ENCODE measurements at places on chromosomes 5 and 9.

DNA sequence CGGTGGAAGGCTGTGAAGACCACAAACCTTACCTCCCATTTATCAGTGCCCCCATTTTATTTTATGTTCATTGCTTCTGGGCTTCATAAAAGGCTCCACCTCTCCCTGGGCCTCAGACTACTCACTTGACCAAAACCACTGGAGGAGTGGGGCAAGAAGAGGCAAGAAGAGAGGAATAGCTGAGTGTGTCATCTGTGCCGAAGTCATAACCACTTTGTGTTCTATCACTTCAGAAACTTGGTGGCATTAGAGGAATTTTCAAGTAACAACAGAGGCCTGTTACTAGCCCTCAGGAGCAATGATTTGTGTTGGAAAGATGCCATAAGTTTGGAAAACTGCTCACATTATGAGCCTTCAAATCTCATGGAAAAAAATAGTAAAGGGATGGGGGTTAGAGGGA lies 88.7 kb upstream of the PIK3R1 start:
- no peak for DNase-seq

DNA sequence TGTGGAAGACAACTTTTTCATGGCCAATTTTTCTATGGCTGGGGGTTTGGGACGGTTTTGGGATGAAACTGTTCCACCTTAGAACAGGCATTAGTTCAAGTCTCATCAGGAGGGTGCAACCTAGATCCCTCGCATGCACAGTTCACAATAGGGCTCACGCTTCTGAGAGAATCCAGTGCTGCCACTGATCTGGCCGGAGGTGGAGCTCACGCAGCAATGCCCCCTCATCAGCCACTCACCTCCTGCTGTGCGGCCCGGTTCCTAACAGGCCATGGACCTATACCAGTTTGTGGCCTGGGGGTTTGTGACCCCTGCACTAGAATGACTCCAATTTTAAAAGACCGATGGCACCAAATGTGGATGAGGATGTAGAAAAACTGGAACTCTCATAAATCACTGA lies 127.2 kb upstream of the IER5L start:
- no peak for DNase-seq

GRCh38 chr9:107486674-107487520 lies 2.7 kb downstream of the KLF4 start:
- no peak for DNase-seq

- DNase-seq: no peak
Measured at GRCh38 chr5:112491257-112491656, 72.2 kb upstream of the EPB41L4A start.

DNA sequence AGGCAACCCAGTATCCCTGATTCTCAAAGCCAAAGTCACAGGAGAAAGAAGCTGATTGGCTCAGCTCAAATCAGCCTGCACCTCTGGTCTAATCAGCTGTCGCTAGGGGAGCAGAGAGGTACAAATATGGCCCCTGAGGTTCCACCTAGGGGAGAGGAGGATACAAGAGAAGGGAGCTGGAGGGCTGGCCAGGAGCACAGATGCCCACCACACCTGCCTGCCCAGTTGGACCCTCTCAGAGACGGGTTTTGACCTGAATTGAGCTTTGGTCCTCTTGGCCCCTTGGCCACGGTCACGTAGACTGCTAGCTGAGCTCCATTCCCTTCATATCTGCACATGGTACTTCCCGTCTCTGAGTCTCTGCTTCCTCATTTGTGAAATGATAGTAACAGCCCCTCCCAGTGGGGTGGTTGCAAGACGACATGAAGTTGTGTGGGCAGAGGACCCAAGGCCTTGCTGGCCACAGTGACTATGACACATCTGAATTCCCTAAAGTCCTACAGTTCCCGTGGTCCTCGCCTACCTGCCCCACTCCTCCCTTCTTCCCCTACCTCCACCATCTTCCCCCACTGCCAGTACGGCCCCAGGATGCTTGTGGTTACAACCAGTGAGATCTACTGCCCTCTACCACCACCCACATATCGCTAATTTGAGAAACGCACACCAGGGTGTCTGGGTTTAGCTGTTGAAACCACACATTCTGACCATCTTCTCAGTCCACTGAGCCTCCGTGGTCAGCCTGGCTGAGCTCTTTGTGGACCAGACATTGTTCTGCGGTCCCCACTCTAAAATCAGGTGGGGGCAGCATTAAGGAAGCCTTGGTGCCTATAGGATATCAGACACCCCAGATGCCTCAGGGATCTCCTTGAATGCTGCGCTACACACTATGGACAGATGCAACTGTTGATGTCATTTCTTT lies 60.3 kb upstream of the NEK6 start:
- no peak for DNase-seq

GRCh38 chr5:5665225-5666075 lies 243.0 kb downstream of the ICE1 start:
- no peak for DNase-seq

DNA sequence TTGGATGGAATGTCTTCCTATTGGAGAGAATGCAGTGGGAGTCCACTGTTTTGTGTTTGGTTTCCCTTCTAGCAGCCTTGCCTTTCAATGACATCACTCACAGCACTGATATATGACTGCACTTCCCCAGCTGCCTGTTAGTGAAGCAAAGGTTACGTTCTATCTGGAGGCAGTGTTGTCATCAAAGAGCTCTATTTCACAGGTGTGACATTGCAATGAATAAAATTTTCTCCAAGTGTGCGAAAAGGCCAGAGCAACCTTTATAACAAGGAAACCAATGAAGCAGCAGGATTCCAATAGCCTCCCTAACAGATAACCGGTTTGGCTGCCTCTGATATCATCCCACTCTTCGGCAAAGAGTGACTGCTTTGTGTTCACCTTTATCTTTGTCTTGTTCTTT lies 523.5 kb upstream of the ZNF608 start:
- DNase-seq: no peak
